ENCODE measurements at places on chromosomes 11 and 22.

- DNase-seq: no peak
These were observed 14.1 kb downstream of the MUC6 start for GRCh38 chr11:1022411-1022810.

DNA sequence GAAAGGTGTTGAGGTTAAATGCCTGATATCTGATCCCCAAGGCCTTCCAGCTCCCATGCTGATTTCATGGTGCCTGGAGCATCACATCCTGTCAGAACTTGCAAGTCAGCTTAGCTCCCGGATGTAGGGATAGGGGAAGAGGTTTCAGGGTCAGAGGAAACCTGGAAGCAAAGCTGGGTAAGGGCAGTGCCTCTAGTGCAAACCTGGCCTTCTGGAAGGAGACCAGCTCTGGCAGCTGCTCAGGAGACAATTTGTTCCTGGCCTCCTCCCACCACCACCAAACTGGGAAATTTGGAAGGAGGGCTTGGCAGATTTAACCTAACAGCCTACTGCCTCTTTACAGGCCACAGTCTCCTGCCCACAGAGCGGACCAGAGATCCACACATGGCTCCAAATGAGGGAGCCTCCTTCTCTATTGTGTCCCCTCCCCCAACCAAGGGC lies 9.2 kb upstream of the TSKU start:
- DNase-seq: no peak

DNA sequence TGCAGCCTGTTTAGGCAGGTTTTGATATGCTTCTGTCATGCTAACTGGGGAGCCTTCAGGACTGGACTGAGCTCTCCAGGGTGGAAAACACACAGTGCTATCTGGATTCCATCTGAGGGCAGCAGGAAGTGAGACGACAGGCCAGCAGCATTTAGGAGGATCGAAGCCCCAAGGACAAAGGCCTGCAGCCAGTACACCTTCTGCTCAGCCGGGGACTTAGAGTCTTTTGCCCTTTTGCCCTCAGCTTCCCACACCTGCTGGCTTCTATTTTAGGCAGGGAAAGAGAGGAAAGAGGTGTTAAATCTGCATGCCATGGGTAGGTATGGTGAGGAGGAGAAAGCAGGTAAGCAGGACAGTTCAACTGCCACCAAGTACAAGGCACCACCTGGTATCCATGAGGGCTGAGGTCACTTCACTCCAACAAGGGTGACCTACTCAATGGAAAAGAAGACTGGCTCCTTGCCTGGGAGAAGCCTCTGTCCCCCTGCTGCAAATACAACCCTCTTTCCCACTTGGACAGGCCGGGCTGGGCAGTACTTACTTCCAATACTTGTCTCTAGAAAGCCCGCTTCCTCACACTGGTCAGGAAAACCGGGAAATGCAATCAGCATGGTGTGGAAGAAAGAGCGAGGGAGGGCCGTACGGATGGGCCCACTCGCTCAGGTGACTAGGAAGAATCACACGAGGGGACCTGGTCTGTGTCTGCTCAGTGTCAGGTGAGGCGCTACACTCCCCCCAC lies 12.3 kb downstream of the LARGE2 start:
- no peak for DNase-seq

- no peak for DNase-seq
These were observed 40.4 kb downstream of the ETS1 start for GRCh38 chr11:128546916-128547315.

GRCh38 chr22:18064636-18065035 lies 13.2 kb upstream of the PEX26 start:
- DNase-seq: no peak

DNA sequence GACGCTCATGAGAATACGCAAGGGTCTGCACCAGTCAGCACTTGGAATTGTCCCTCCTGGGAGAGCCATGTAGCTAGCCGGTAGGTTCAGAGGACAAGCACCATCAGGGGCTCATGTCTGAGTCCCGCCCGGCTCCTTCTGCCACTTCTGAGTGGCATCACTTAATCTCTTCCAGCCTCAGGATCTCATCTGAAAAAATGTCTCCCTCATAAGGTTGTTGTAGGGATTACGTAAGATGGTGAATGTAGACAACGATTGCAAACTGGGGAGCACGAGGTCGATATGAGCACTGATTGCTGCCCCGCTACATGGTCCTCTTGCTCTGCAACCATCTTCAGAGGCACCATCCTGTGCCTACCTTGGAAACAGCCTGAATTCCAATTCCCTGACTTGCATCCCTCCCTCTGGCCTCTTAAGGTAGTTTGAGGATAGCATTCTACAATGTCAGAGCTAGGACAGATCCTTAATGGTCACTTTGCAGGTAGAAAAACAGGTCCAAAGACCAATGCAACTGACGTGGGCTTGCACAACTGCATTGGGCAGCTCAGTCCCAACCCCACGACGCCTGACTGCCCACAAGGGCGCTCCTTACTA lies 115.8 kb upstream of the TMEM45B start:
- no peak for DNase-seq

DNA sequence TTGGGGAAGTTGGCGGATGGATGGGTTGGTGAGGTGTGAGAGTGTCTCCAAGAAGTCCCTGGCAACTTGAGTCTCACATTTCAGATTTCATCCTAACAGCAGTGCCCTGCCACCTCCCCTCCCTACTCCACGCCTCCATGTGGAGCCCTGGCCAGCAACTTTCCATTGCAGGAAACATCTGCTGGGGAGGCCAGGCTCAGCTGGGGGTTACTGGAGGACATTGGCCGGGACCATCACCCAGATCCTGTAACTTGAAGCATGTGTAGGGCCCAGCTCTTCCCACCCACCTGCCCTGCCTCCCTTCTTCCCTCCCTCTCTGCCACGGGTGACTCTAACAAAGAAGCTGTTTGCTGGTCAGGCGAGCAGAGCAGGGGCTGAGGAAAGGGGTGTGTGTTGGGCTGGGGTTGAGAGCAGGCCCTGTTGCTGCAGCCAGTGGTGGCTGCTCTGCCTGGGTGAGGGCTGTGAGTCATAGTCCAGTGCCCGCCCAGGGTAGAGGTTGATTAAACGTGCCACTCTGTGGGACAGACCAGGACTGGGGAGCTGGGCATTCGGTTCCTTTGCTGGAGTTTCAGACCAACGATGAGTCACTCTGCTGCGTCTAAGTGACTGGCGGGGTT lies 64.0 kb downstream of the SCN3B start:
- DNase-seq: no peak

- DNase-seq: no peak
These were observed 18.6 kb downstream of the CWC15 start for GRCh38 chr11:94954753-94955152.

DNA sequence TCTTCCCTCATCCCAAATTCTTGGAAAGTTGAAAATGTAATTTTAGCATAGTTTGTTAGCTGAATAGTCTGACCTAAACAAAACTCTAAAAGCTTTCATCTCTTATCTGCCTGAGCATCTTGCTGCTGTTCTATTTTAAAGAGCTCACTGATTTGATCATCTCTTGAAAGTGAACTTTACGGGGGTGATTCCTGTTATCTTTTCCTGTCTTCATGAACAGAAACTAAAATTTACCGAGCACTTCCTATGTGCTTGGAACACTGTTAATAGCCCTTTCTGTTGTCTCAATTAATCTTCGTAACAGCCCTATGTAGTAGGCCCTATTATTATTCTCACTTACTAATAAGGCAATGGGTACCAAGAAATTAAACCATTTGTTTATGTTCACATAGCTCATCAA lies 12.3 kb downstream of the AMOTL1 start:
- no peak for DNase-seq

- no peak for DNase-seq
These were observed 17.9 kb downstream of the NNMT start for GRCh38 chr11:114314096-114314495.

DNA sequence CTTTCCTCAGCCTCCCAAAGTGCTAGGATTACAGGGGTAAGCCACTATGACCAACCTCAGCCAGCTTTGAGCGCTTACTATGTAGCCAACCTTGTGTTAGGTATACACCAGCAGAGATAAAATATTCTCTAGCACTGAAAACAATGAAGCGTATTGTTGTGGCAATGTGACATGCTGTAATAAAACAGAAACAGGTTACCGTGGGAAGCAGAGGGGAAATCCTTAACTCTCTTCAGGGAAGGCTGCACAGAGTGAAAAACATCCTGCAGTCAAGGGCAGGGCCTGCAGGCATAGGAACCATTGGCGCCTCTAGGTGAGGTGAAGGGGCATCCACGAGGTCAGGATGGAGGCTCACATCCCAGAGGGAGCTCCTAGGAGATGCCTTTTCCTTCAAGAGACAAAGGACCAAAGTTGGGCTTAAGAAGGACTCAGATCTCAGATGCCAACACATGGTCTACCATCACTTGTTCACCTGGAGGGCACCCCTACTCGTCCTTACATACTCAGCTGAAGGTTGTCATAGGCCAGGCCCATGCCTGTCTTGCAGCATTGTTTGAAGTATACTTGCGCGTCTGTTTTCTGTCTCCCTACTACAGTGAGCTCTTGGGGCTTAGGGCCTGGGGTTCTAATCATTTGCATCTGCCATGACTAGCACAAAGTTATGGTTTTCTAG lies 8.0 kb downstream of the POLD4 start:
- no peak for DNase-seq

DNA sequence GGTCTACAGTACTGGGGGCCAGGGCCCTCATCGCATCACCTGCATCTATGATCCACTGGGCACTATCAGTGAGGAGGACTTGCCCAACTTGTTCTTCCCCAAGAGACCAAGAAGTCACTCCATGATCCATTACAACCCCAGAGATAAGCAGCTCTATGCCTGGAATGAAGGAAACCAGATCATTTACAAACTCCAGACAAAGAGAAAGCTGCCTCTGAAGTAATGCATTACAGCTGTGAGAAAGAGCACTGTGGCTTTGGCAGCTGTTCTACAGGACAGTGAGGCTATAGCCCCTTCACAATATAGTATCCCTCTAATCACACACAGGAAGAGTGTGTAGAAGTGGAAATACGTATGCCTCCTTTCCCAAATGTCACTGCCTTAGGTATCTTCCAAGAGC lies 3.8 kb upstream of the PPFIBP2 start:
- DNase-seq: no peak

DNA sequence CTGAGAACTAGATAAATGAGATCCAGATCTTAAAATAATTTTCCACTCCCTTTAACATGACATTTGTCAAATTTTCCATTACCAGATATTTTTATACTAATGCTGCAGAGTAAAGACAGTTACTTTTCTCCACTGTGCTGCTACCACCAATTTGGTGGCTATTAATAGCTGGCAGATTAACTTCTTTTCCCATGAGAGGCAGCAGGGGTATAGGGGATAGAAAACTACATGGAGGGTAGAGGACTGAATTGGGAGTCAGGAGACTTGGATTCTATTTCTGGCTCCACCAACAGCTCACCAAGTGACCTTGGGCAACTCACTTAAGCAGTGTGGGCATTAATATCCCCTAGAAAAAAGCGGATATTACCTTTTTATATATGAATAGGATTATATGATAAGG lies 69.2 kb downstream of the KIF18A start:
- no peak for DNase-seq

Measured in CD4-positive, alpha-beta T cell treated with Interleukin-4 for 1 hour (primary cell).